ENCODE measurements at places on chromosomes 2 and 18.
A peak's percentile ranks its signal among the peaks of the same experiment; 100 is the strongest.

- DNase-seq: no peak
These were observed 370.7 kb upstream of the RAB12 start for GRCh38 chr18:8238507-8238906.

- no peak for DNase-seq
These were observed 104.4 kb downstream of the RDH14 start for GRCh38 chr2:18456026-18456425.

DNA sequence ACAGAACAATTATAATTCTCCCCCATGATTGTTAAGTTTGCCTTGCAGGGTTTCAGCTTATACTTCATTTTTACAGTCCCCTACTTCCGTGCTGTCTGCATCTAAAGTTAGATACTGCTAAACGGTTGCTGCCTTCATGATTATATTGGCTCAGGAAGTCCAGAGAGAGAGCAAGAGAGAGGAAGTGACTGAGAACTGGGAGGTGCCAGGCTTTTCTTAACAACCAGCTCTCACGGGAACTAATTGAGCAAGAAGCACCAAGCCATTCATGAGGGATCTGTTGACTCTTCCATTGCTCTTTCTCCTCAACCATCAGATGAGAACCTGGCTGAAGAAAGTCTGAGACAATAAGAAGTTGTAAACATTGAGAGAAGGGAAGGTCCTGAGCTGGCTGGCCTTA, 125.5 kb upstream of the SIX2 start:
- no peak for DNase-seq

DNA sequence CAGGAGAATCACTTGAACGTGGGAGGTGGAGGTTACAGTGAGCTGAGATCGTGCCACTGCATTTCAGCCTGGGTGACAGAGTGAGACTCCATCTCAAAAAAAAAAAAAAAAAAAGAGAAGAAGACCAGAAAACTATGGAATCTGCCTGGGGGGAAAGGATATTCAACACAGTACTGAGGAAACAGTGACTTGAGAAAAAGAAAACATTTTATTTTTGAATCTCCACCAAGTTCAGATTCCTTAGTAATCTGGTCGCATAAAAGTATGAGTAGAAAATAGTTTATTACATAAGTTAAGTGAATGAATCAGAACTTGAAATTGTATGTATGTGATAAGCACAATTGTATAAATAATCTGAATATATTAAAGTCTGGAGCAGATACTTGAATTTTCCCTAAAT, 13.0 kb upstream of the HAT1 start:
- DNase-seq: no peak

DNA sequence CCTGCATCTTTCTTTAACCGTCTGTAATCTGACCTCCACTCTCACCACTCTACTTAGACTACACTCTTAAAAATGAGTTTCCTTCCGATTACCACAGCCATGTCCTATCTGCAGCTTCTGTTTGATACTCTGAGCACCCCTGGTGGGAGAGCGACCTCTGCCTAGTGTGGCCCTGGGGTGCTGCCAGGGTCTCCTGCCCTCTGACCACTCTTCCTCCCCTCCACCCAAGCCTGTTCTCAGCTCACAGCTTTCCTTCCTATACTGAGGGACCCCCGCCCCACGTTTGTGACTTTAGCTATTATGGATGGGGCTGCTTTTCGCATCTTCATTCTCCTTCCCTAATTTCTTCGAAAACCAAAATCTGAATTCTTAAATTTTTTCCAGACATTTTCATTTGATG, 132.7 kb downstream of the KCTD1 start:
- no peak for DNase-seq

GRCh38 chr2:8193146-8193545, 488.7 kb upstream of the ID2 start:
- no peak for DNase-seq

GRCh38 chr2:83282043-83282795, 1176.9 kb downstream of the SUCLG1 start:
- DNase-seq: no peak

DNA sequence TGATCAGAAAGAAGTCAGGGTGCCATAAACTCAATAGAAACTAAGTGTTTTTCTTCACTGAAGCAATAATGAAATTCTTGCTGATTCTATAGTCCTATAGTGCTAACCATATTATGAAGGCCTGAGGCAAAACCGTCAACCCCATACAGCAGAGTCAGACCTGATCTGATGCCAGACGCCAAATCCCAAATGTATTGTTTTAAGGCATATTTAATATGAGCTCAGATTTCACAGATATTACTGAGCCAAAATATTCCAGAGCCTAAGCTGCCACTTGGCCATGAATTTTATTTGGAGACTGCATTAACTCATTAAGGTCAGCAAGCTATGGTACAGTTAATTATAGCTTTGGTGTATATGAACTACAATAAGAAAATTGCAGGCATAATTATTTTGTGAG, 53.4 kb downstream of the SCN1A start:
- no peak for DNase-seq

DNA sequence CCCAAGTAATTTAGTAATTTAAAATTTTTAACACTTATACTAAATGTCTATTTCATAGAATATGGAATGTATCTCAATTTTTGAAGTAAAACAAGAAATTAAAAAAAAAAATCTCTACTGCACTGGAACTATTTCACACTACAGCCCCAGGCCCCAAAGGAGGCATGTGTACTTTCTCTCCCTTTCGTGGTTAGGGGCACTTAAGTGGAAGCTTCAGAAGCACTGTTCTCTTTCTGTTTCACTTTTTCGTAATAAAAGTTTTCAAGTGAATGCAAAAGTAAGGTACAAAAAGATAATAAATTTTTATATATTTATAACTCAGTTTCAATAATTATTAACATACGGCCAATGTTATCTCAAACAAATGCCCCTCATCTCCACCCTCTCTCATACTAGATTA, 123.8 kb upstream of the STON1 start:
- DNase-seq: no peak

DNA sequence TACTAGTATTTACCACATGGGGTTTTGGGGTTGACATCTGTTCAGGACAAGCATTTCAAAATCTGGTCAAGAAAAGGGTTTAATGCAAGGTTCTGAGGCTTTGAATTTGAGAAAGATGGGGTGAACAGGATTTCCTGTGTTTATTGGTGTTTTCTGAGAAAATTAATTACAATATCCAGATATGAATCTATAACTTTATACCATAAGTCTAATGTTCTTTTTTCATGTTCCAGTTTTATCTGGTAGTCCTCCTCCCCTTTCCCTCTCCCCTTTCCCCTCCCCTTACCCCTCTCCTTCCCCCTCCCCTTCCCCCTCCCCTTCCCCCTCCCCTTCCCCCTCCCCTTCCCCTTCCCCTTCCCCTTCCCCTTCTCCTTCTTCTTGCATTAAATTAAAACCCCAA, 1518.2 kb upstream of the TMEFF2 start:
- no peak for DNase-seq

DNA sequence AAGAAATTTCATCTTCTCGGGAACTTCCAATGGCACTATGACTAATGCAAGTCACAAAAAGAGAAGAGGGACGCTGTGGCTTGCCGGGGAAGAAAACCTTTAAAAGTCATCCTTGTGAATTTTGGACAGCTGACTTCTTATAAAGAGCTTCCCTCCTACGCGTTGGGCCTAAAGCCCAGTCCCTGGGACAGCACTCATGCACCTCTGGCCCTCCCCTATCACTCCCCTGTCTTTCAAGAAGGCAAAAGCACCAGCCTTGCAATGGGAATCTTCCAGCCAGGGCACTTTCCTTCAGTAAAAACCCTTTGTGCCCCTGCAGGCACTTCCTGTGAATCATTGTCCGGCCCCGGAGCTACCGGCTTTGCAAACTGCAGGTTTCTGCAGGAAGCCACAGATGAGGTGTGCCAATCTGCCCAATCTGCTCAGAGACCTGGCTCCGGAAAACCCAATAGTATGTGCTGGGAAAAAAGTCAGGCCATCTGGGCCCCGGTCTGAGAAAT, 7.1 kb downstream of the MREG start:
- DNase-seq: peak; percentile 35

DNA sequence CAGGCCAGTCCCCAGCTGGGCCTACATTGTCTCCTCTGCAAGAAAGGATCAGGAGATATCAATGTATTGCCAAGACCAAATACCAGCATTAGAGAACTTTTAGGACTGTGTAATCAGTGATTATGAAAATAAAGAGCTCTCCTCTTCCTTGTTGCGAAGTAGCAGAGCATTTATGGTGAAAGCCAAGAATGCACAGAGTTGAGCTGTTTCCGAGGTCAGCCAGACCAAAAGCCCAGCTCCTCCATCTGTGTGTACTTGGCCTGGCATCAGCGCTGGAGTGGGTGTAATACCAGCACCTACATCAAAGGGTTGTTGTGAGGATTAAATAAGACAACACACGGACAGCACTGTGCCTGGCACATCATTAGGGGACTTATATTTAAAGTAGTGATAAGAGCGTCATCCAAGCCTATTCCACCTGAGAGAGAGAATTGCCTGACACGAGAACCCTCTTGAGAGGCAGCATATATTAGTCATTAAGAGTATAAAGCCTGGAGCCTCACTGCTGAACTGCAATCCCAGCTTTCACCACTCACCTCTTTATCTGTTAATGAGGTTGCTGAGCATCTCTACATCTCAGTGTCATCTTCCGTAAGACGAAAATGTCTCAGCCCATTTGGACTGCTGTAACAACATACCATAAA, 7.4 kb upstream of the SLC16A14 start:
- no peak for DNase-seq

- DNase-seq: no peak
These were observed 41.5 kb downstream of the ARHGAP25 start for GRCh38 chr2:68776124-68776523.

DNA sequence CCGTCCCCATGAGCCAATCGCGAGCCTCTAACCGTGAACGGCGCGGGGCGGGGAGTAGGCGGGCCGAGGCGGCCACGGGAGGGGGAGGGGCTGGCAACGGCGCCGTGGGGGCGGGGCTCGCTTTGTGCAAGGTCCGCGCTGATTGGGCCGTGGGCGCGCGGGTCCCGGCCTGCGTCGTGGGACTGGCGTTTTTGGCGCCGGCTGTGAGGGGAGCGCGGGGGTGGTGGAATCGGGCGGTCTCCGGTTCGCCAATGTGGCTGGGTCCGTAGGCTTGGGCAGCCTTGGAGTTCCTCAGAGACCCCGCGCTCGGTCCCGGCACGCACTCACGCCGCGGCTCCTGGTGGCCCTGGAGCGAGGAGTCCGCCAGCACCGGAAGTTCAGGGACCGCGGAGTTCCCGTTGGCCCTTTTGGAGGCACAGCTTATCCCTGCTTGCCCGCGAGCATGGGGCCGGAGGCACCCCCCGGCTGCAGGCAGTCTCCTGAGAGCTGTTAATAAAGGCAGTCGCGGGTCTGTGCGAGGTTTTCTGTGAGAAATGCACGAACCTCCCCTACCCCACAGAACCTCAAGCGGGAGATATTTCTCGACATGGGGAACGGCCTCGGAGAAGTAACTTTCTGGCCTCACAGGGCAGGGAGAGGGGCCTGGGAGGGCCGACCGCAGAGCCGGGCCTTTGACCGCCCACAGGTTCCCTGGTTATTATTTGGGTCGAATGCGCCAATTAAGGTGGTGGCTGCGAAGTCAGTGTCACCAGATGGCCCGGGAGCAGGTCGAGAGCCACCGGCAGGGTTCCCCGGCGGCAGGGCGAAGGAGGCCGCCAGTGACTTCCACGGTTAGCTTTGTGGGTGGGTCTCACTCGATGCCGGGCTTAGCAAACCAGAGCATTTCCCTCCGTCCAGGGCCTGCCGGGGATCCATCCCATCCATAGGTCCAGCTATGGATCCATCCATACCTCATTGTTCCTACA, 574 bp upstream of the NCL start:
- peak; percentile 98 for DNase-seq

- DNase-seq: no peak
These were observed 47.7 kb downstream of the COLEC12 start for GRCh38 chr18:452816-453215.

DNA sequence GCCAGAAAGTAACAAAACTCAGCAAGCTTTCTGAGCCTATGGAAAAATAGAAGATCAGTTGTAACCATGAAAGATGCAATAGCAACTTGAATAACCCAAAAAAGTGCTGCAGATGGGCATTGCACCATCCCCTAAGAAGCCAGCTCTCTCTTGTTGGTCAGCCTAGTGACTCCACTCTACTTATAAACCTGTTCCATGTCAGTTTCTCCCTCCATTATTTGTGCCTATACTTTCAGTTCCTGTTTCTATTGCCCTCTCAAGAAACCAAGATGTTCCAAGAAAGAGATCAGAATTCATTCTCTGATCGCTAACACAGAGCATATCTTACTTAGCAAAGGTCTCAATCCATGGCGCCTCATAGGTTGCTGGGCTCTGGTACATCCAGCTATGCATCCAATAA, 170.3 kb upstream of the MAP2 start:
- DNase-seq: no peak

DNA sequence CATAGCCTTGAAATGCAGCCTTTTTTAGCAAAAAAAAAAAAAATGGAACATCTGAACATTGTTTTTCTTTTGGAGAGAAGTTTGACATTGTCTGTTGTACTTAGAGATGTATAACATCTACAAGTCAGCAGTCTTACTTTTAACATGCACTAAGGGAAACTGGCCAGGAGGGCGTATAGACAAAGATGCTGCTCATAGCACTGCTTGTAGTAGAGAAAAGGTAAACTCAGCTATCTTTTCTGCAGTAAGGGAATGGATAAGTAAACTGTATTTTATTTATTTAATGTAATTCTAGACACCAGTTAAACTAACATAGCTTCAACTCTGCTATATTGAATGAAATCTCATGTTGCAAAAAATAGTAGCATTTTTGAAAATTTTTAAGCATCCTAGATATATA, 489.6 kb downstream of the PTPRM start:
- no peak for DNase-seq

GRCh38 chr2:177540283-177540682, 147.7 kb downstream of the AGPS start:
- DNase-seq: no peak

DNA sequence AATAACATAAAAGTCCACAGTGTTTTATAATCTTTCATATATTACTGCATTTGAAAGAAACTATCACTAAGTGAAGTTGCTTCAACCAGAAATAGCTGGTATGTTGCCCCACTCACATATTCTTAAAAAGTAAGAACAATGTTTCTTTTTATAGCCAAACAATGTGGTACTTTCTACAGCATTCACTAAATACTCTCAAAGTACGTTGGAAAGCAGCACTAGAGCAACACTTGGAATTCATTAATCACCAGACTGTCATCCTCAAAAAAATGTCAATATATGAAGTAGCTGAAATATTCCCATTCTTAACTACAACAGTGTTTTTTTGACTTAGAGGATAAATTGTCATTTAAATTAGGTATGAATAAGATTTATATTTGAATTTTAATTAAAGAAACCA, 32.8 kb downstream of the COBLL1 start:
- DNase-seq: no peak

DNA sequence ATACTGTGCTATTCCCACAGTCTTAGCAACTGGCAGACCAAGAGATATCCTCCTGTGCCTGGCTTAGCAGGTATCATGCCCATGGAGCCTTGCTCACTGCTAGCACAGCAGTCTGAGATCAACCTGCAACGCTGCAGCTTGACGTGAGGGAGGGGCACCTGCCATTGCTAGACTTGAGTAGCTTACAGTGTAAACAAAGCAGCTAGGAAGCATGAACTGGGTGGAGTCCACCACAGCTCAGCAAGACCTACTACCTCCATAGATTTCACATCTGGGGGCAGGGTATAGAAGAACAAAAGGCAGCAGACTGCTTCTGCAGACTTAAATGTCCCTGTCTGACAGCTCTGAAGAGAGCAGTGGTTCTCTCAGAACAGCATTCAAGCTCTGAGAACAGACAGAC, 74.8 kb downstream of the AKAIN1 start:
- no peak for DNase-seq
